ENCODE measurements at places on chromosomes 13 and 19. TPM values are rescaled to one million over a fixed set of nuclear protein-coding genes. Genes with fewer than 3 reads are reported as not detected.
A peak's percentile ranks its signal among the peaks of the same experiment; 100 is the strongest.

GRCh38 chr13:41791056-41791455, 169.9 kb downstream of the VWA8 start:
- no peak for DNase-seq

GRCh38 chr19:1170938-1171754, 2.9 kb downstream of the SBNO2 start:
- no peak for DNase-seq

- peak; percentile 61 for DNase-seq
These were observed 53.0 kb downstream of the LRCH1 start for GRCh38 chr13:46605825-46606554.

Gene TTYH1
- total RNA-seq, result 0.53 TPM

DNA sequence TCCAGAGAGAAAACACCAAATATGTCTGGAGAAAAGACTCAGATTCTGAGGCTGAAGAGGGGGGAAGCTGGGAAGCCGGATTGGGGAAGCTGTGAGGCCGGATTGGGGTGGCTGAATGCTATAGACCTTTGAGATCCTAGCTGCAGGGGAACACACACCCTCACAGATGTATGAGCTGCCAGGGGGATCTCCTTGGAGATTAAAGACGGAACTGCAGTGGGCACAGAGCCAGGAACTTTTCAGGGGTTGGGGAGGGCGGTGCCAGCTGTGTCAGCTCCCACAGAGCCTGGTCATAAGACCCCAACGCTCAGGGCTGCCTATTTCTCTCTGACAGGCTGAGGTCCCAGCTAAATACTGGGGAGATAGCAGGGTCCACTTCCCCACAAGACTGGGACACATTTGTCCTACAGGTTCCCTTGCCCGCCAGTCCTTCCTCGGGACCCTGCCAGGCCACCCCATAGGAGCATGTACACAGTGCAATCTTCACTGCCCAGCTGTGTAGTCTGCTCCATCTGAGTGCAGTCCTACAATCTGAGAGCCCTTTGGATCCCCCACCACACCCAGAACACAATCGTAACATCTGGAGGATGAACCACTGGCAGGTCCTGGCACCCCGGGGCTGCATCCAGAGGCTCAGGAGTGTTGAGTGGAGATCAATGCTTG, 1893.9 kb downstream of the PCDH9 start:
- DNase-seq, result no peak

DNA sequence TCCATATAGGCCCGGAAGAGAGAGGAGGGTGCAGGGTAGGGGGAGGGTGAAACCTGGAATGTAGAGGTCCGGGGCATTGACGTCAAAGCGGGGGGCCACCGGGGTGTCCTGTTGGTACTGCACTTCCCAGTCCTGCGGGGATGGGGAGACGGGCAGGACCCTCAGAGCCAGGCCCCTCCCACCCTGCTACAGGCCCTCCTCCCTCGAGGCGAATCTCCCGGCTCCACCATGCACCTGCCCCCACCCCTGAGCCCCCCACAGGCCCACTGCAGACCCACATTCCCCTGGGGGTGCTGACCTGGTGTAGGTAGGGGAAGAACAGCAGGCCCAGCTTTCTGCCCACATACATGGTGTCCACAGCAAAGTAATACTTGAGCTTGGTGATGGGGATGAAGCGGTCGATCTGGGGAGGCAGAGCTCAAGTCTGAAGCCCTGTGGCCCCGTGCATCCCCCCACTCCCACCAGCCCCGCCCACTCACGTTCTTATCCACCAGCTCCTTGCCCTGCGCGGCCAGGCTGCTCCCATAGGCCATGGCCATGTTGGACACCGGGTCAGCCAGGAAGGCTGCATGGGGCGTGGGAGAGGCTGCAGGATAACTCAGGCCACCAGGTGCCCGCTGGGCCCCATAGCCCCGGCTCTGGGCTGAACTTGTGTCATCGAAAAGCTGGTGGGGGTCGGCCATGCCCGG, 5.0 kb downstream of the C19orf33 start:
- DNase-seq, result no peak

- no peak for DNase-seq
These were observed 632.8 kb upstream of the SPRY2 start for GRCh38 chr13:80973721-80974120.

Gene SBSN
- total RNA-seq, result not detected

DNA sequence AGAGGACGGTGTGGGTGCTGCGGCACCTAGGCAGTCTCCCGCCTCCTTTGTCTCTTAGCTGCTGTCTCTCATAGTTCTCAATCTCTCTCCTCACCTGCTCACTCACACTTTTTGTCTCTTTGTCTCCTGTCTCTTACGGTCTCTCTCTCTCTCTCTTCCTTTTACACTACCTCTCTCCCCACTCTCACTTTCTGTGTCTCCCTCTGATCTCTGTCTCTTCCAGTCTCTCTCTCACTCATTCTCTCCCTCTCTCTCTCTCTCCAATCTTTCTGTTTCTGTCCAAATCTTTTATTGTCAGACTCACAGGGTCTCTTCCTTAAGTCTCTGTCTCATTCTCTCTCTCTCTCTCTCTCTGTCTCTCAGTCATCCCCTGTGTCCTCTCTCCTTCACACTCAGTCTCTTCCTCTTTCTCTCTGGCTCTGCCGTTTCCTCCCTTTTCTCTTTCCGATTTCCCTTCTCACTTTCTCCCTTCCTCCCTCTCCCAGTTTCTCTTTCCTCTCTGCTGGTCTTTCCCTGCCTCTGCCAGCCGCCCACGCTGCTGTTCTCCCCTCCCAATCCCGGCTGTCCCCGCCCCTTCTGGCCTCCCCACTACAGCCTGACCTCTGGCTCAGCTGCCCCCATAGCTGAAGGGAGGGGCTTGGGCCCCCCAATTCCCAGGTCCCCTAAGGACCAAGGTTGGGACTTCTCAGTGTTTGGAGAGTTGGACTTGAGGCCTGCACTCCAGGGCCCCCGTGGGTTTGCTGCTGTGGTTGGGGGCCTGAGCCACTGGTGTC, at the start of gene PLEKHA4:
Gene PLEKHA4 (minus strand): TSS at position 504 of the 773 bp plus-strand sequence. CDS start 997 bp downstream, outside the sequence.
- no peak for DNase-seq

DNA sequence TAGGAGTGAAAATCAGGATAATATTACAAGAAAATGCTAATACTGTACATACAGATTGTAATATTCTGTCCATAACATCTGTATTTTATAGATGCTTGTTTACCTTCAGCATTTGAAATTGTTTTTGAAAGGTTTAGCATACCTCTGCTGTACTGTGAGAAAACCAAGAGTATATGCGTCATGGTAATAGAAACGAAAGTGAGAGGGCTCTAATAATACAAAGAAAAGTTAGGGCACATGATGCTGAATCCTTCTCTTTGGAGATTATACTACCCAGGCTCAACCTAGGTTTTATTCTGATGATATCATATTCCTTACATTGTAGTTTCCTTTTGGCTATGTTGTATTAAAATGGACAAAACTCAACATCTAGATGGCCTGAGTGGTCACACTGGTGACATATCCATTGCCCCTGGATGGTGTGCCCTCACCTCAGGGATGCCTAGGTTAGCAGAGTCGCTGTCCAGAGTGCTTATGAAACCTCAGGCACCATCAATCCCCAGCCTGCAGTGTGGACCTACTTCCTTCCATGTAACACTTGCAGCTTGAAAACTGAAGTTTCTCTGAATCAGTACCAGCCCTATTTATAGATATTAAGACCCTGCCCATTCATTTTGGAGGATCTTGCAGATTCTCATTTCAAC, 253.7 kb downstream of the KCTD12 start:
- no peak for DNase-seq
